ENCODE measurements at places on chromosomes 1 and 21.

DNA sequence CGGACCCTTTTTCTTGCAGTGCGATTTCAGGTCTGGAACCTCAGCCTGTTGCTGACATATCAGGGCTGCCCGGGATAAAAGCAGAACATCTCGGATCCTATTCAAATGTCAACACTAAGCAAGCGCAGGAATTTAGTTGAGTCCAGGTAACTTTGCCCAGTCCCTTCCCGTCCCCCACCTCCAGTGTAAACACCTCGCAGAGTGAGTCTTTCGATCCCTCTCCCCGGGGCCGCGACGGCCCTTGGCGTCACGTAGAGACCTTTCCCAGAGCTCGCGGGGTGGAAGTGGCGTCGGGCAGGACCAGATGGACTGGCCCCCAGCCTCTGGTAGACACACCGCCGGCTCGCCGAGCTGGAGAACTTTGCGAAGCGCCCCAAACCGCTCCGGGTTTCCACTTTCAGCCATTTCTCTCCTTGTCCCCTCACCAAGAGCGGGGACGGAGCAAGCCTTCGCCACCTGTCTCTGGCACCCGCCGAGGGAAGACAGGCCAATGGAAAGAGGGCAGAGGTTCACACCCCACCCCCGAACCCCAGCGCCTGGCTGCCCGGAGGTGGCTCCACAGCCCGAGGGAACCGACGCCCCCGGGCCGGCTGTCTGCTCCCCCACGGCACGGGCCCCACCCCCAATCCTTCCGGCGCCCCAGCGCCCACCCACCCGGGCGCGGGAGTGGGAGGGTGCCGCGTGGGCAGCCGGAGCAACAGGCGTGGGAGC is 570 bp downstream of the KCND3 start:
- DNase-seq: no peak

GRCh38 chr1:16153999-16154673 is 1.7 kb downstream of the EPHA2 start:
- DNase-seq: no peak

- no peak for DNase-seq
Observed at GRCh38 chr1:56933161-56933560, 32.7 kb downstream of the C8B start.

- DNase-seq: no peak
Observed at GRCh38 chr1:34165422-34165921, 442 bp upstream of the CSMD2 start.

GRCh38 chr1:154433161-154433764 is 28.1 kb downstream of the IL6R start:
- DNase-seq: no peak

DNA sequence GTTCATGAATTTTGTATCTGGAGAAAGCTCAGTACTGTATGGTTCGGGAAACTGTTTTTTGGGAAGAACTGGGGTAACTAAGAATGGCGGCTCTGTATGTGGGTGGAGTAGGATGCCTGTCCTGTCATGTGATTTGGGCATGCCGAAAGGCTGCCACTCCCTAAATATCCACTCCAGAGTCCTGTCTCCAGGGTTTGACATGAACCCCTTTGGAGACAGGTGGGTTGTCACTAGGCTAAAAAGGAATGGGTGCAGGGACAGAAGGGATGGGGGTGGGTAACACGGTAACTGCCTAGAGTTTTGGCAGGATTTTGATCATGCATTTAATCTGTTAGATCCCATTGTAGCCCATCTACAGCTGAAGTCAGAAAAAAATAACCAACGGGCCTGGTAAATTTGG is 150.1 kb downstream of the KCNJ6 start:
- DNase-seq: peak; percentile 27

GRCh38 chr1:203673550-203674411 is 47.1 kb downstream of the ATP2B4 start:
- peak; percentile 21 for DNase-seq

- no peak for DNase-seq
Observed at GRCh38 chr1:240402326-240402725, 209.6 kb downstream of the GREM2 start.

- no peak for DNase-seq
Observed at GRCh38 chr21:42571391-42572150, 57.9 kb downstream of the SLC37A1 start.

DNA sequence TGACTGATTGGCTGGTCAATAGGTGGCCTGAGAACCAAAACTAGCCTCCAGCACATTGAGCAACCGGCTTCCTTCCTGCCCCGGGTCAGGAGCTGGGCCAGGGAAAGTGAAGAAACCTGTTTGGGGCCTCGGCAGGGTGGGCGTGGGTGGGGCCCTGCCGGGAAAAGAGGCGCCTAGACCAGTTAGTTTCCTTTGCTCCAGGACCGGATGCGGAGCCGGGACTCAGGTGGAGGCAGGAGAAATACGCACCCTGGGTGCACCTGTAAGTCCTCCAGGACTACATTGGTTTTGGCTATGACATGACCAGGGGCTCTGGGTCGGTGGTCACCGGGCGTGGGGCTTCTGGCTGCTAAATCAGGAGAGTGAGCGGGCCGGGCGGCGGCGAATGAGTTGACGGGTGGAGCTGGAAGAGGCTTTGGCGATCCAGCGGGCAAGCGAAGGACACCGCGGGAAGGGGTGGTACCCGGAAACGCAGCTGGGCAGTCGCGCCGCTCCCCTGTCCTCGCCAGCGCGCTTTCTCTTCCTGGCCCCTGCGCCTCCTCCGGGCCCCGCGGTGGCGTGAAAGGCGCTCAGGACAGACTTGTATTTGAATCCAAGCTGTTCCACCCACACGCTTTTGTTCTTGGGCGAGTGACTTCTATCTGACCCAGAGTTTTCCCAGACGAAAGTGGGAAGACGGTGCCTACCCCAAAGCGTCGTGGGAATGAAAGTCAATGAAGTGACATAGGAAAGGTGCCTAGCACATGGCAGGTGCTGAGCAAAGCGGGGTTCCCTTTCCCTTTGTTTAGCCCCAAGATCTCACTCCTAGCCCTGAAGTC is 30.6 kb upstream of the JUN start:
- DNase-seq: no peak

DNA sequence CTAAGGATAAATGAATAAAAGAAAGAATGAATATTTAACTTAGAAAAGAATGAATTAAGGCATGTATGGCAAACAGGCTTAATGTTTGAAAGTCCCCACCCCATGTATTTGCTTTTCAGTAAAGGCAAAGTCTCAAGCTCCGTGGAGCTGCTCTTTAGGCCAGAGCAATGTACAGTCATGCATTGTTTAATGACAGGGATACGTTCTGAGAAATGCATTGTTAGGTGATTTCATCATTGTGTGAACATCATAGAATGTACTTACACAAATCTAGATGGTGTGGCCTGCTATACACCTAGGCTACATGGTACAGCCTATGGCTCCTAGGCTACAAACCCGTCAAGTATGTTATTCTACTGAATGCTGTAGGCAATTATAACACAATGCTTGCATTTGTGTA is 51.6 kb upstream of the SPATA6 start:
- no peak for DNase-seq

- DNase-seq: no peak
Observed at GRCh38 chr1:110476028-110476765, 25.2 kb downstream of the PROK1 start.

DNA sequence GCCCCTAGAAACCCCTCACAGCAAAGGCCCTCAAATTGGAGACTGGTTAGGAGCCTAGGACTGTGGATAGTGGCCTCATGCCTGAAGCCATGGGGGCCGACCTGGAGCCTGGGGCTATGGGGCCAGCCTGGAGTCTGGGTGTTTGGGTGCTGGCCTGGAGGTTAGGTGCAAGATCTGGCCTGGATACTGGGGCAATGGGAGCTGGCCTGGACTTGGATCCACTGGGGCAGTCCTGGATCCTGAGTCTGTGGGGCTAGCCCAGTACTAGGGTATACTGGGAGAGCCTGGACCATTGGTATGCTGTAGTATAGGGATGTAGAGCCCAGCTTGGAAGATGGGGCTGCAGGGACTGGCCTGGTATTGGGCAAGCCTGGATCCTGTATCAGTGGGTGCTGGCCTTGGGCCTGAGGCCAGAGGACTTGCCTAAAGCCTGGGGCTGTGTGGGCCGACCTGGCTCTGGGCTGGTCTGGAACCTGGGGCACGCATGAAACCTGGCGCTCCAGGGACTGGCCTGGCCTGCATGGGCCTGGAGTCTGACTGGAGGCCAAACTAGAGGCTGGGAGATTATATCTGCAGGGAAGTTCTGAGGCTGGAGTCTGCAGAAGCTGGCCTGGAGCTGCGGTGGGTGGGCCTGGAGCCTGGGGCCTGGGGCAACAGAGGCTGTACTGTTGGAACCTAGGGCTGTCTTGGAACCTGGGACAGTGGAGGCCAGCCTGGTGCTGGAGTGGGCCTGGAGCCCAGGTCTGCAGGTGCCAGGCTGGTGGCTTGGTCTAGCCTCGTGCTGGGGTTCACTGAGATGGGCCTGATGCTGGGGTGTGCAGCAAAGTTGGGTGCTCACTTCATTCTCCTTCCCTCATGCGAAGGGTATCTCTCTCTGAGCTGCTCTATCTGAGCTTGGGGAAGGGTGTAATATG is 12.6 kb upstream of the DENND1B start:
- DNase-seq: no peak

DNA sequence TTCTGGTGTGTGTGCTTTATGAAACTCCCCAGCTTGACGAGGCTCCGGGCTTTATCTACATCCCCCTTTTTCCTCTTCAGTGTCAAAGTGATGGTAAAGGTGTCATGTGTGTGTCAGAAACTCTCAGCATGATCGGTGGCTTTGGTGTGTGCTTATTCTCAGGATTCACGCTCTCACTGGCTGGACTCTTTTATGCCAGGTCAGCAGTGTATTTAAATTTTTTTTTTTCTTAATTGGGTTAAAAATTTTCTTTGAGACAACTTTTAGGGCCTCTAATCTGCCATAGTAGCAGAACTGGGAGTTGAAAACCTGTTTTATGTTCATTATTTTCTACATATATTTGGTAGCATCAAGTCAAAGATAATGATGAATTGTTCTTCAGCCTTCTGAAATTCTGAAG is 21.0 kb downstream of the SH3BGR start:
- DNase-seq: no peak

- DNase-seq: no peak
Observed at GRCh38 chr1:209641832-209642172, 10.4 kb downstream of the LAMB3 start.

GRCh38 chr1:158014731-158015320 is 21.4 kb downstream of the KIRREL1 start:
- no peak for DNase-seq

- peak; percentile 63 for DNase-seq
Observed at GRCh38 chr1:168260393-168260792, 20.3 kb upstream of the TBX19 start.

- no peak for DNase-seq
Observed at GRCh38 chr1:86508583-86508969, 38.3 kb upstream of the CLCA4 start.

- DNase-seq: no peak
Observed at GRCh38 chr1:63913533-63913932, 139.7 kb downstream of the ROR1 start.

- no peak for DNase-seq
Observed at GRCh38 chr1:22252251-22252650, 109.4 kb upstream of the WNT4 start.

DNA sequence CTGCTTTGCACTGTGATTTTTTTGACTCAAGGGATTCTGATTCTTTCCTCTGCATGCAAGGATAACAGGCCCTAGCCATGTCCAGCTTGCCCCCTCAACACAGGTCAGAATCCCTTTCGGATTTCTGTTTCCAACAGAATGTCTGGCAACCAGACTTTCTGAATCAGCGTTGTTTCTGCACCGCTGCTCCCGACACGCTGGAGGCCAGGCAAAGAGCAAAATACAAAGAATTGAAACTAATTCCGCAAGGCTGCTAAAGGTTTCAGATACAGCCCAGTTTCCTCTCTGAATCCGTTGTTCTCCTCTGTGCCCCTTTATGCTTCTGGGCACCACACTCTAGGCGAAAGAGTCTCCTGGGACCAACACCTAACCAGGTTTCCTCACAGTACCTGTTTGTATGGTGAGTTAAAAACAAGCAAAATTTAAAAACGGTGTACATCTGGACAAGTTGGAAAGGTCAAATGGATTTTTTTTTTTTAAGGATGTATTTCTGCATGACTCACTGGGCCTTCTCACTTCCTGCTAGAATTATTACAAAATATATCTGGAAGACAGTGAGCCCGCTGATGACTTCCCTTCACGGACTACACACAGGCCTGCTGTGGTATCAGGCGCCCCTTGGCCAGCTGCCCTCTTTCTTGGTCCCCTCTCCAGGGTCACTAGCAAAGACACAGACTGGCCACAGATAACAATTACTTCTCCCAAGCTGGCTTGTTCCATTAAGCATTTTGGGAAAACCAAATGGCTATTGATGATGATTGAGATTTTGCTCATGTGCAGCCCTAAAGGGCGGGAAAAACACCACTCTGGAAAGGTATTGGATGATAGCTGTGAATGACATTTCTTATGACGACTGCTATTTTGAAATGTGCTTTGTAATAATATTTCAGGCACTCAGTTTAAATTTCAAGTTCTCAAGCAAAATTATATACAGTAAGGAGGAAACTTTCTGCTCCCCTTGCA is 118.3 kb downstream of the TGFB2 start:
- DNase-seq: no peak

DNA sequence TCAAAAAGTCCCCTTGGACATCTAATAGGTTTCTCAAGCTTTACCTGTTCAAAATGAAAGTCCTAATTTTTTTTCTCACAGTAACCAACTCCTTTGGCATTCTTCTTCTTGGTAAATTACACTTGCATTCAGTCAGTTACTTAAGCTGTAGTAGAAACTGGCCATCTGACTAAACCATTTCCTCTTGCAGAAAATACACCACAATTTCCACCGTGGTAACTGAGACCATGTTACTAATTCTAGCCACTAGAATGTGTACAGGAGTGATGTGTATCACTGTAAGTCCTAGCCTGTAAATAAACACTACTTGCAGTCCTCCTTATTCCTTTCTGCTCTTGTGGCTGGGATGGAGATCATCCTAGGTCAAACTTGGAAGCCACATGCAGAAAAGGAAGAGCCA is 965.4 kb upstream of the TMPRSS15 start:
- no peak for DNase-seq

GRCh38 chr1:53550201-53550741 is 91.1 kb downstream of the DMRTB1 start:
- no peak for DNase-seq

- DNase-seq: no peak
Observed at GRCh38 chr1:116166011-116166571, 54.9 kb downstream of the MAB21L3 start.

DNA sequence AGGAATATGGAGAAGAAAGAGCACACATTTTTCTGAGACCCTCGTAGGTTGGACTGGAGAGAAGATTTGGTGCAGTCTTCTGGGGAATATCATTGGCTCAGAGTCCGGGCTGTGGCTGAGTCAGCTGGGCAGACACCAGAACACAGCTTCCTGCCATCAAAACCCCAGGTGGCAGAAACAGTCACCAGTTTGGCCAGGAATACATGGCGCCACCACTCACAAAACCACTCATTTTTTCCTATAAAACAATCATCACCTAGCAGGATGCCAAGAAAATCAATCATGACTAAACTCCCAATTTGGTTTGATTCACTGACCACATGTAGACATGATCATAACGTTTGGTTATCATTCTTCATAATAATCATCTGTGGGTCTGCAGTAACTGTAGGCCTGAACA is 178.1 kb upstream of the PBX1 start:
- no peak for DNase-seq

GRCh38 chr1:50108497-50109059 is at the start of gene ELAVL4:
TSS of gene ELAVL4 (plus strand) at chr1:50108920. CDS start at chr1:50109190, 270 bp downstream.
- DNase-seq: peak; percentile 98

All from NCI-H2171 treated with DMSO at 0.1 percent for 48 hours (cell line).